ENCODE measurements at places on chromosomes 13 and 19. TPM values are rescaled to one million over a fixed set of nuclear protein-coding genes. Genes with fewer than 3 reads are reported as not detected.

The MICU2 gene
- 33.1 TPM for total RNA-seq

The CCNA1 gene
- total RNA-seq, result 0.37 TPM

The ZNF440 gene
- total RNA-seq, result 15.2 TPM

The ZNF835 gene
- total RNA-seq, result 1.3 TPM

The GFY gene
- total RNA-seq, result not detected

The OR4F17 gene
- total RNA-seq, result not detected

The NLRP11 gene
- total RNA-seq, result not detected

The PSG4 gene
- not detected for total RNA-seq

DNA sequence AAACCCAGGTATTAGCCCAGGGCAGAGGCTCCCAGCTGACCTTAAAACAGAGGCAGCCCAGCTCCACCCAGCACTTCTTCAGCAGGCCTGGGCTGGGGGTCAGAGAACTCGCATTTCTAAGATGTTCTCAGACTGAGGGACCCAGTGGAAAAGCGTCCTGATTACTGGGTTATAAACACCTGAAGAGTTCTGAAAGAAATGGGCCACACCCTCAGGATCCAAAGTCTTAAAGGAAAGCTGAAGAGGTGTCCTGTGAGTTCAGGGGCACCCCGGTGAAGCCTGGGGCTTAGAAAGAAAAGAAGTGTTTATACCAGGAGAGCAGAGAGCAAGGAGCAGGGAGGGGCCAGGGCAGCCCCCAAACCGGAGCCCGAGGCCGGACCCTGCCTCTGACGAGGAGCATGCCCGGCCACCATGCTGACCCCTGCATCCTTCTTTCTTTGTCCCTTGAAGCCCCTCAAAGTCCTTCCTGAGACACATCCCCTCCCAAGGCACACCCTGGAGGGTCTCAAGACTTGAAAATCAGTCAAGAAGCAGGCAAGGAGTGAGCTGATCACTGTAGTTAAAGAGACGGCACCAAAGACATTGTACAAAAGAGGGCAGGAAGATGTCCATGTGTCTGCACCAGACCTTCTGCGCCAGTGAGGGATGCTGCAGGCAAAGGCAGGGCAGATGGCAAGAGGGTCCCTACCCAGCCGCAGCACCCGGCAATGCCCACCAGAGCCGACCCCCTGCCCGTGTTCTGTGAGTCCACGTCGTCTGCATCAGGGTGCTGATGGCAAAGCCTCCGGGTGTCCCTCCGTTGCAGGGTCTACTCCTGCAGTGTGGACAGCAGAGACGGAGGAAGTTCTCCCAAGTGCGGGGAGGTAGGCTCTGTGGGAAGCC, 10.6 kb upstream of the RAB20 start:
- H3K36me3 ChIP-seq, result no peaks in the 10 kb centered on the region
- H3K27me3 ChIP-seq, result peaks cover 44% of the 10 kb centered on the region
- H3K4me1 ChIP-seq, result peaks cover 15% of the 10 kb centered on the region
- no peak for DNase-seq
- H3K4me3 ChIP-seq, result no peak overlapping the region

DNA sequence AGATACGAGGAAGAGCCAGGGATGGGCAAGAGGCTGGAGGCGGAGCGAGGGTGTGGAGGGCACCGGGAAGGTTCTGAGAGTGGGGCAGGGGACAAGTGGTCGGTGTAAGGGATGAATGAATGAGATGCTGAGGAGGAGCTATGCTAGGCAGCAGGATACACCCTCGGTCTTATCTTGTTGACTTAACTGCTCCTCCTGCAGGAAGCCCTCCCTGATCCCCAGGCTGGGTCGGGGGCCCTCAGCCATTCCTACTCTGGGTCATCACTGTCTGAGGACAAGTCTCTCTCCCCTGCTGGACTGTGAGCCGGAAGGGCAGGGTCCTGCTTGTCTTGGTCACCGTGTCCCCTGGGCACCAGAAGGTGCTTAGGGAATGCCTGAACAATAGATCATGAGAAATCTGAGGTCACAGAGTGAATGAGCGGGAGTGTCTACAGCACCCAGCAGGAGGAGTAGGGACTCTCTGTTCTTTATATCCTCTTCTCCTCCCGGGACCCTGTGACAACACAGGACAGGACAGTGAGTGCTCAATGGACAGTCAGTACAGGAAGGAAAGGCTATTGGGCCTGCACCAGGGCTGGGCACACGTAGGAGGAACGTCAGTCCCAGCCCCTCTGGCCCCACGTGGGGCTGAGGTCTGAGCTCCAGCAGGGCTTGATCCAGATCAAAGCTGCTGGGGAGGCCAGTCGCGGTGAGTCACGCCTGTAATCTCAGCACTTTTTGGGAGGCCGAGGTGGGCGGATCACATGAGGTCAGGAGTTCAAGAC, 6.5 kb downstream of the NKPD1 start:
- peak overlapping the region; percentile 60 for H3K27ac ChIP-seq
- H3K4me3 ChIP-seq, result peak overlapping the region; percentile 36
- no peak for DNase-seq
- H3K36me3 ChIP-seq, result peaks cover 14% of the 10 kb centered on the region
- H3K27me3 ChIP-seq, result peaks cover 39% of the 10 kb centered on the region

DNA sequence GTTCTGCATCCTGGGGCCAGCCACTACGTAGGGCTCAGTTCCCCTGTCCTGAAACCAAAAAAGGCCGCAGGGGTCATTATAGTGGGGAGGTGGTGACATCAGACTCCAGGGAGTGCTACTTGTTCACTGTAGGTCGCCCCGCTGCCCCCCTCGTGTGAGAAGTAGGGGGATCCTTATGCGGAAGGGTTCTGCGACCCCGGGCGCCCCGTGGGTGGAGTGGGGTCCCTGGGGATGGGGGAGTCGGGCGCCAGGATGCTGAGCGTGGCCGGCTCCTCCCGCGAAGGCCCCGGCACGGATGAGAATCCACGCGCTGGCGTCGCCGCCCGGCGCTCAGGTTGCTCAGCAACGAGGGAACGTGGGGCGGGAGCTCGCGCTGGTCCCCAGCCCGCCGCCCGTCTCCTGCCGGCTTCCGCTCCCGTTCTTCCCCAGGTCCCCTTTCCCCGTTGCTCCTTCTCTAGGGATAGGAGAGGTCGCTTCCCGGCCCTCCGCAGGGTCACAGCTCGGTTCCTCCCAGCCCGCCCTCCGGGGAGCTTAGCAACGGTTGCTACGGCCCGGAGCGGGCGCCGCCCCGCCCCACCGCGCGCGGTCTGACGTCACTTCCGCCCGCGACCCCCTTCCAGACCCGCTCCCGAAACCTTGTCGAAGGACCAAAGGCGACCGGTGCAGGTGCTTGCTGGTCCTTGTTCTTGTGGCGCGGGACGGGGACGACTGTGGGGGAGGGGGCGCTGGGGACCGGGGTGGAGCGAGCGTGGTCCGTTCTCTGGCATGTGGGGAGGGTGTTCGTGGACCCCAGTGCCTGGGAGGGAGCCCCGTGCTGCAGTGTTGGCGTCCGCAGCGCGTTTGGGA, at the start of gene NAT14:
Gene NAT14 (plus strand): TSS at position 596 of the 846 bp plus-strand sequence. CDS start 521 bp downstream, outside the sequence.
- DNase-seq, result peak; percentile 71
- no peaks in the 10 kb centered on the region for H3K27me3 ChIP-seq
- H3K36me3 ChIP-seq, result no peaks in the 10 kb centered on the region
- peaks cover 16% of the 10 kb centered on the region for H3K4me1 ChIP-seq

- no peak overlapping the region for H3K4me3 ChIP-seq
- H3K27me3 ChIP-seq, result peaks cover 5% of the 10 kb centered on the region
- peaks cover 54% of the 10 kb centered on the region for H3K4me1 ChIP-seq
- no peak for DNase-seq
- H3K27ac ChIP-seq, result no peak overlapping the region
Observed at GRCh38 chr19:42193706-42194105, 23.8 kb downstream of the DEDD2 start.

DNA sequence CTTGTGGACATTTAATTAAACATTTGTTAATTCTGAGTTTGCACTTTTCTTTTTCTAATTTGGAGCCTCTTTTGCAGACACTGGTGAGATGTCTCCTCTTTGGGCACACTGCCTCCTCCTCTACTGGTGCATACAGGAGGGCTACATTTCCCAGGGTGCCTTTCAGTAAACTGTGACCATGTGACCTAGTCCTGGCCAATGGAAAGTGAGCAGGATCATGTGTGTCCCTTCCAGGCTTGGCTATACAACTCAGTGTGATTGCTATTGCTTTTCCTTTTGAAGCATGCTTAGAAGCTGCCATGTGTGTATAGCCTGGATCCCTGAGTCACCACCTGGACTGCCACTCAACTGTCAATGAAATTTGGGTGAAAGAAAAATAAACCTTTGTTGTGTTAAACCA, 4.5 kb downstream of the IZUMO2 start:
- H3K27ac ChIP-seq, result no peak overlapping the region
- DNase-seq, result no peak
- H3K4me3 ChIP-seq, result no peak overlapping the region
- peaks cover 3% of the 10 kb centered on the region for H3K27me3 ChIP-seq
- H3K4me1 ChIP-seq, result no peaks in the 10 kb centered on the region
- H3K36me3 ChIP-seq, result no peaks in the 10 kb centered on the region

GRCh38 chr13:44374348-44374712, 706 bp downstream of the SERP2 start:
- H3K36me3 ChIP-seq, result no peaks in the 10 kb centered on the region
- no peak overlapping the region for H3K27ac ChIP-seq
- H3K27me3 ChIP-seq, result peaks cover 26% of the 10 kb centered on the region

DNA sequence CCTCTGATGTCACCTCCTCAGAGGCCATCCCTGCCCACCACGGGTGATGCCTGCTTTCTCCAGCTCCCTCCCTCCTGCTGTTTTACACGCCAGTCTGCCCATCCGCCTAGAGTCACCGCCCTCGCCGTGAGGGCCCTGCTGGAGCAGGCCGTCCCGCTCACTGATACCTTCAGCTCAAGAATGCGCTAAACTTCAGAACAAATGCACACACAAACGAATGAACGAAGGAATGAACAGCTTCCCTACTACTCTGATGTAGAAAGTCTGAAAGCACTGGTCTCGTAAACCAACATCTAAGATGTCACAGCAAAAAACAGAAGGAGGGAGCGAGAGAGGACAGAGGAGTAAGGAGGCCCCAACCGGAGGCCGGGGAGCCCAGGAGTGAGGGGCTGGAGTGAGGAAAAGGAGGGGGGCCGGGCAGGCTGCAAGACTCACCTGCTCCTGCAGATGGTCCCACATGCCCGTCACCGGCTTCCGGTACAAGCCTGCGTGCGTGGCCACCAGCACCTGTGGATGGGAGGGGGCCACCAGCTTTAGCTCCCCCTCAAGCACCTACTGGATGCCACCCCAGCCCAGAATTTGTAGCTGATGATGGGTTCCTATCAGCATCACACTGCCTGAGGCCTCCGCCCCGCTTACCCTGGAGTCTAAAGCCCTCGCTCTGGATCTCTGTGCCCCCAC, 4.0 kb downstream of the PNKP start:
- no peak for DNase-seq
- H3K27ac ChIP-seq, result no peak overlapping the region
- H3K4me1 ChIP-seq, result peaks cover 28% of the 10 kb centered on the region
- H3K27me3 ChIP-seq, result no peaks in the 10 kb centered on the region
- H3K36me3 ChIP-seq, result peaks cover 51% of the 10 kb centered on the region

DNA sequence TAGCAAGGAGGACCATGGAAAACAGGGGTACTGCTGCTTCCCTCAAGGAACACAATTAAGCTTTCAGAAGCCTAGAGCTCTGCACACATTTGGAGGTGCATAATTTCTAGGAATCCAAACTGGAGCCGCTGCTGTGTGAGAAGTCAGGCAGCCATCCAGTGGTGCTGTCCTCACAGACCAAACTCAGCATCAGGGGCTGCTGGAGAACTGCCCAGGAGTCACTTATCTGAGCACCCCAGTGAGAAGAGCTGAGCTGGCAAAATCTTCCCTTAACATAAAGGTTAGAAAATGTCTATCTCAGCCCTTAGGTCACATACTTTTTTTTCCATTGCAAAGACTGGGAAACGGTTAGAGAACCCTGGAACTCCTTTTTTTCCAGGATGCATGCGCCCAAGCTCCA, 72.8 kb downstream of the ATP7B start:
- peaks cover 9% of the 10 kb centered on the region for H3K27me3 ChIP-seq
- no peaks in the 10 kb centered on the region for H3K36me3 ChIP-seq
- H3K27ac ChIP-seq, result no peak overlapping the region

DNA sequence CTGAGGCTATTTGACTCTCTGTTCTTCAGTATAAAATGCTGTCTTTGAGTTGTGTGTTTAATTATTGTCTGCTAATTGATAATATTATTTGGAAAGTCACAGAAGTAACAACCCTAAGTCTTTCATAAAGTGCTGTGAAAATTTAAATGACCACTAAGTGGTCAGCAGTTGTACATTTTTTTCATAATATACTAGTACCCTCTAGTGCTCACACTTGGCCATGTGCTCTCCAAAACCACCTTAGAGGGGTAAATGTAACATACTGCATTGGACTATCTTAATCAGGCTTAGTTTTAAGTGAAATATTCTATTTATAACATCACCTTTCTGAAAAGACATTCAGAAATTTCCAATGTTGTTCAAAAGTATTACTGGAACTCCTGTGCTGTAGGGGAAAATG, 745.3 kb downstream of the GPC5 start:
- DNase-seq, result no peak
- no peak overlapping the region for H3K4me3 ChIP-seq
- H3K27ac ChIP-seq, result no peak overlapping the region
- H3K4me1 ChIP-seq, result no peaks in the 10 kb centered on the region
- no peaks in the 10 kb centered on the region for H3K36me3 ChIP-seq
- H3K27me3 ChIP-seq, result no peaks in the 10 kb centered on the region

- no peak for DNase-seq
- no peak overlapping the region for H3K4me3 ChIP-seq
- H3K27ac ChIP-seq, result no peak overlapping the region
- H3K36me3 ChIP-seq, result no peaks in the 10 kb centered on the region
- no peaks in the 10 kb centered on the region for H3K27me3 ChIP-seq
Observed at GRCh38 chr13:22399801-22400420, 729.0 kb downstream of the FGF9 start.

- peak overlapping the region; percentile 82 for H3K27ac ChIP-seq
- peaks cover 45% of the 10 kb centered on the region for H3K36me3 ChIP-seq
- peaks cover 25% of the 10 kb centered on the region for H3K27me3 ChIP-seq
- H3K4me1 ChIP-seq, result peaks cover 70% of the 10 kb centered on the region
Observed at GRCh38 chr19:16327501-16327900, 2.9 kb downstream of the KLF2 start.

GRCh38 chr19:28502879-28503734, 709.8 kb downstream of the UQCRFS1 start:
- H3K27me3 ChIP-seq, result no peaks in the 10 kb centered on the region
- DNase-seq, result no peak
- peaks cover 25% of the 10 kb centered on the region for H3K4me1 ChIP-seq
- H3K27ac ChIP-seq, result no peak overlapping the region
- no peaks in the 10 kb centered on the region for H3K36me3 ChIP-seq
- no peak overlapping the region for H3K4me3 ChIP-seq

GRCh38 chr13:41833831-41834230, 127.1 kb downstream of the VWA8 start:
- H3K4me3 ChIP-seq, result no peak overlapping the region
- peaks cover 32% of the 10 kb centered on the region for H3K36me3 ChIP-seq
